ENCODE measurements at places on chromosomes 11 and 22.
A peak's percentile ranks its signal among the peaks of the same experiment; 100 is the strongest.

- DNase-seq, result no peak
Measured at GRCh38 chr11:117477721-117478120, 150.1 kb downstream of the CEP164 start.

GRCh38 chr11:62897311-62897710 is 16.6 kb downstream of the SLC3A2 start:
- no peak for DNase-seq

DNA sequence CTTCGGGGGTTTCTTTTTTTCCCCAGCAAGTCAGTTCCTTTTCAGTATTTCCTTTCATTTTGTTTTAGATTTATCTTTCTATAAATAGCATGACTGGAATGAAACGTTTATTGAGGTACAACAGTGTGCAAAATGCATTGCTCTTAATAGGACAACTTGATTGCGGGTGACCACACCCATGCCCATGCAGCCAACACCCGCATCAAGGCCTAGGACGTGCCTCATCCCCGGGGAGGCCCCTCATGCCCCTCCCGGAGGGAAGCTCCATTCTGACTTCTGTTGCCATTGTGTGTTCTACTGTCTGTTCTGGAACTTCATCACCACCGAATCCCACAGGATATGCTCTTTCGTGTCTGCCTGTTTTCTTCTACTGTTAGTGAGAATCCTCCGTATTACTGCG is 82.2 kb downstream of the RPS6KA4 start:
- no peak for DNase-seq

DNA sequence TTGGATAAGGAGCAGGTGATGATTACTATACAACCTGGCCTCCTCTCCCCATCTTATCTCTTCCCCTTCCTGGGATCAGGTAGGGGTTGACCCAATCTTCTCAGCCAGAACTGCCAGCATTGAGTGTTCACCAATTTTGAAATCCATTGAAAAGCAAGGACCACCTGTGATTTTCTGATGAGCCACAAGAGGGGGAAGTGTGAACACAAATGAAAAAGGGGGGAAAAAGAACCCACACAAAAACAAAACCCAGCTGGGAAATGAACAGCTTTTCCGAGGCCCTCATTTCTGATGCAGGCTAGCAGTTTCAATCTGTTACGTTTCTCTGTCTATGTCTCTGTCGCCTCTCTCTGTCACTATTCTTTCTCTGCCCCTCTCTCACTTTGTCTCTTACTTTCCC is 161.9 kb downstream of the INSC start:
- DNase-seq, result peak; percentile 28

DNA sequence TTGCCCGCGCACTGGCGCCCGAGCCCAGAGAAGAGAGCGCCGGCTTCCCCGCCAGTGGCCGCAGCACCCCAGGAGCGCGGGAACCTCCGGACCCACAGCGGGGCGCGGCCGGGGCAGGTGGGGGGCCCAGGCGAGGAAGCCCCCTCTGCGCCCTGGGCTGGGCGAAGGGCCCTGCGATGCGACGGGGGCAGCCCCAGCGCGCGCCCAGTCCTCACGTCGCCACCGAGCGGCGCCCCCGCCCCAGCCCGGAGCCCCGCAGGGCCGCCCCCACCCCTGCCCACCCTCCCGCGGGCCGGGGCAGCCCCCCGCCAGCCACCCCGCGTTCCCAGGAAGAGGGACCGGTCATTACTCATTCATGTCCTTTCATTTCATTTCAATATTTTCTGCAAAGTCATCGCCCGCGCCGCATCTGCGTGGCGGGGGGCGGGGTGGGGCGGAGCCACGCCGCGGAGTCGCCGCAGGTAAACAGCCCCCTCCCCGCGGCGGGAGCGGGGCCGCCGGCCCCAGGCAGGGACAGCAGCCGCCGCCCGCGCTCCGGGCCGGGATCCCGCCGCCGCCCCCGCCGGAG is 673 bp upstream of the PANX2 start:
- no peak for DNase-seq

- DNase-seq, result peak; percentile 28
Measured at GRCh38 chr11:5809905-5810795, 1.4 kb downstream of the OR52N2 start.

- no peak for DNase-seq
Measured at GRCh38 chr11:8672346-8672745, 10.1 kb downstream of the TRIM66 start.

- no peak for DNase-seq
Measured at GRCh38 chr11:134837166-134837886, 425.3 kb upstream of the B3GAT1 start.

DNA sequence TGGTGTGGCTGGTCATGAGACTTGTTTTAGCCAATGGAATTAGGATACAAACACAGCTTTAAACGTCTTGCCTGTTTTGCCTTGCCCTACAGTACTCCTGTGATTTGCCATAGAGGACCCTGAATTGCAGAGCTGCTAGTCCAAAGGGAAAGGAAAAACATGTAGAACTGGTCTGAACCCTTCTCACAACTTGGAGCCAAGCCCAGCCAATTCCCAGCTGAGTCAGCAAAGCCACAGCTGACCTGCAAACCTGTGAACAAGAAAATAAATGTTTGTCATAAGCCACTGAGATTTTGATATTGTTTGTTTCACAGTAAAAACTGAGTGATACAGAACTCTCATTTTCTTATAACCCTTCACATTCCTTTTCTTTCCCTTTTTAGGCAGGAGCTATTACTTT is 360.5 kb upstream of the API5 start:
- no peak for DNase-seq

DNA sequence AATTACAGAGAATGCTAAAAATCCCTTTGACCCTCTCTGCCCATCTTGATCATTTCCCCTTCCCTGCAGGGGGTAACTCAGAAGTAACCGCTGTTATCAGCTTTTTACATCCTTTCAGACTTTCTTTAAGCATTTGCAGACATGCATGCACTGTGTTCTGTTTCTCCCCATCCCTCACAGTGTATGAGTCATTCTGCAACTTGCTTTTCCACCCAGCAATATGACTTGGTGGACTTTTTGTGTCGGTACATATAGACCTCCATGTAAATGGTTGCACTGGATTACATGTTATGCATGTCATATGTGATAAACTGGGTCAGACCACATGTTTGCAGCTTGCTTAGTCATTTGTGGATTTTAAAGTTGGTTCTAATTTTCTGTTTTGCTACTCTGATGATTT is 87.7 kb upstream of the NECTIN1 start:
- no peak for DNase-seq

DNA sequence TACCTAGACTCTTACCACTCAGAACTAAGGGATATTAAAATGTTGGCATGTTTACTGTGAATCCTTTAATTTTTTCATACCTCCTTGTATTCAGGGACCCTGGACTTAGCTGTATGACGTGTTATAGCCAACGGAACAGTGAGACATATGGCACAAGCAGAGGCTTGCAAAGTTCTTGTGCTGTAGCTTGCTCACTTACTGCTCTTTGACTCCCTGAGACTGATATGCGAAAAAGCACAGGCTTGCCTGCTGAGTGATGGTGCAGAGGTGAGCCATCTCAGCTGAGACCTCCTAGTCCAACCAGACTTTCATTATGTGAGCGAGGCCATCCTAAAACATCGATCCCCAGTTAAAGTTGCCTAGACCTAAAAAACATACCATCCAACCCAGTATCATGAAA is 811.0 kb downstream of the METTL15 start:
- DNase-seq, result no peak

- no peak for DNase-seq
Measured at GRCh38 chr11:32584921-32585320, 1.3 kb downstream of the EIF3M start.

All from endothelial cell (in vitro differentiated cells).